Activated CD8-positive, alpha-beta T cell treated with anti-CD3 and anti-CD28 coated beads, Interleukin-2, amount 10 ng/mL, durations not matched to agents 7 days and 5 days (primary cell): ENCODE measurements at places on chromosomes 2 and 18. TPM values are rescaled to one million over a fixed set of nuclear protein-coding genes. Genes with fewer than 3 reads are reported as not detected.

GRCh38 chr2:76861708-76862107 lies 660.5 kb downstream of the LRRTM4 start:
- DNase-seq: no peak

DNA sequence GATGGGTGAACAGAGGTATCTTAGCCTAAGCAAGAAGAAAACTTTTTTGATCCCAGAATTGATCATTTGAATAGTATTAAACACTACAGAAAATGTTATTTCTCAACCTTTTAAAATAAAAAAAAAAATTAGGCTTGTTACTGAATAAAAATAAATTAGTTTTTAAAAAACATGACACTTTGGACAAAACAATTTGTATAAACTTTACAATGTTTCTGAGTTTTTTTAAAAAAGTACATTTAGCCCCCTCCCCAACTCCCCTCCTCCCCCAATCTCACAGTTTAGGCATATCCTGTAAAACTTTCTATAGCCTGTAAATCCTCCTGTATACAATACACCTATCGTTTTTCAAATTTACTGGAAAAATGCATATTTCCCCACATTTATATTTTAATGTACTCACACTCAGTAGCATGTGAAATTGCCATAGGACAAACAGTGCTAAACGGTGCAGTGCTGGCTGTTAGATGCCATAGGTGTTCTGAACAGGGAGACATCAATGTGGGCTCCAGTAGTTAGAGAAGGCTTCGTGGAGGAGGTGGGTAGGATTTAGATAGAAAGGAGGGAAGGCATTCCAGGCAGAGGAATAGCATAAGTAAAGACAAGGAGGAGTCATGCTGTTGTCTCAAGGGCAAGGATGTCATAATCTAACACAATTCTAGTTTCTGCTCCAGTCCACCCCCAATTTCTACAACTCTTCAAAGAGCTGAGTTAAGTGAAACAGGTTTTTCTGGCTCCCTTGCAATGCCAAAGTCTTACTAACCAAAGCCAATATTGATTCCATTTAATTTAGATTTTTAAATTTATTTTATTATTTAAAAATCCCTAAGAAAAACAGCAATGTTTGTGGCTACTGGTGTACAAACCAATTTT lies 50.9 kb downstream of the SP3 start:
- no peak for DNase-seq

Gene CYP26B1
- not detected for total RNA-seq

DNA sequence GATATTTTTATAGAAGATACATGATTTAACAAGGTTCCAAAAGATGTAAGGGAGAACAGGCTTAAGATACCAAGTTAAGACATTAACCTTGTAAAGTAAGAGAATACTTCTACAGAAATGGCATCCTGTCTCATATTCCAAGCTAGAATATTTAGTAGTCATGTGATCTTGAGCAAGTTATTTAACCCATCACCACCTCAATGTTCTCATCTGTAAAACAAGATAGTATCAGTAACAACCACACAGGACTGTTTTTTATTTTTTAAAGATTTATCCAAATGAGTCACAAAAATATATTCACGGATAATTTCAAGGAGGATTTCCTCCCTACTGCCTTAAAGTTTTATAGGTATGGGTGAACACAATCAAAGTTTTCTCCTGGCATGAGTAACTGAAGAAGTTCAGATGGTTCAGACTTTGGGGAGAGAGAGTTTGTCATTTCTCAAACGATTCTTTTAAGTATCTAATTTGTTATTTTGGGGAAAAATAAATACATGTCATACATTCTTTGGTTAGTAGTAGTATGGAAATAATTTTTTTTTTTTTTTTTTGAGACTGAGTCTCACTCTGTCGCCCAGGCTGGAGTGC lies 25.9 kb downstream of the ROCK1 start:
- DNase-seq: no peak

DNA sequence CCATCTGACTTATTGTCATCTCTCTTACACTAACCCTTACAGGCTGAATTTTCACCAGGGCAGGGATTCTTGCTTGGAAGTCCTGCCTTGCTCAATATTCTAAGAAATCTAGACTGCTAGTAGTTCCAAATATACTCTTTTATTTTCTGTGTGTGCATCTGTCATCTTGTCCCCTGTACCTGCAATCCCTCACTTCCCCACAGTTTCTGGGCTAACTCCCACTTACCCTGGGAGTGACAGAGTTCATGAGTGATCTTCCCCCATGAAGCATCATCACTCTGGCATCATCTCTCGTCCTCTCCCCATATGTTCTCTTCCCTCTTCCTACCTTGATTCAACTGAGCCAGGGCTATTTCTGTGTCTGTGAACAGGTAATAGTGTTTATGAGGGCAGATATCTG lies 35.7 kb downstream of the HNMT start:
- no peak for DNase-seq

- no peak for DNase-seq
Observed at GRCh38 chr2:14901737-14902136, 269.2 kb downstream of the LRATD1 start.

DNA sequence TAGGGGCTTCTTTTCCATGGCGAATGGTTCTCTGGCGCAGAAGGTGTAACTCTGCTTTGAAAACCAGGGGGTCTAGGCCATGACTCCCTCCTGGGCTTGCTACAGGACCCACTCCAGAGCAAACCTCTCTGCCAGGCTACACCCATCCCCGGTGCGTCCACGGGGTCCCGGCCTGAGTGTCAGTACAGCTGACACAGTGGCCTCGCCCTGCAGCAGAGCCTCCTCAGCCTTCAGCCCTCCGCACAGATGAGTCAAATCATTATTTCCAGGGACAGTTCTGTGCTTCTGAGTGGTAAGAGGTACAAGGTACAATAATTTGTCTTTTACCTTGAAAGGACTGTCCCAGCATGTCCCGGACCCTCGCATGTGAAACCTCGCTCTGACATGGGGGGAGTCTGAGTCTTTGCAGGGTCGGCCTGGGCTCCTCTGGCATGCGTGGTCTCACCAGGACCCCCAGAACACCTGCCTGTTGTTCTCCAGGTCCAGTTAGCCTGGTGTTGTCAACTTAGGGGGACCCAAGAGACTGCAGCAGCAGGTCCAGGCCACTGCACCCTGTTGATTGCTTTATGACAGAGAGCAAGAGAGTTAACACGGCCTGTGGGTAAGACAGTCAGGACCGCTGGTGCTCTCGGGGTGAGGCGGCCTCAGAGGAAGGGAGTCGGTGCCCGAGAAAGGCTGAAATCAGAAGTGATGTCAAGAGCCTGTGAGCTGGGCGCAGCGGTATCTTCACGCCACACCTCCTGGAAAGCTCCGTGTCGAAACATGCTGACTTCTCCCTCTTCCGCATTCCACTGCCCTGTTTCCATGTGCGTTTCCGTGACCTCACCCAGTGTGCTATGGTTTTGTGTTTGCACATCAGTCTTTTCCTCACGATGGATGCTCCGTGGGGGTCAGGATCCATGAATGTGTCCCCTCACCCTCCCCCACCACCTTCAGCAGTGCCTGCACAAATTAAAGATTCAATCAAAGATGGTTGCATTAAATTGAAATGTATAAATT lies 340.1 kb downstream of the EIPR1 start:
- DNase-seq: no peak

DNA sequence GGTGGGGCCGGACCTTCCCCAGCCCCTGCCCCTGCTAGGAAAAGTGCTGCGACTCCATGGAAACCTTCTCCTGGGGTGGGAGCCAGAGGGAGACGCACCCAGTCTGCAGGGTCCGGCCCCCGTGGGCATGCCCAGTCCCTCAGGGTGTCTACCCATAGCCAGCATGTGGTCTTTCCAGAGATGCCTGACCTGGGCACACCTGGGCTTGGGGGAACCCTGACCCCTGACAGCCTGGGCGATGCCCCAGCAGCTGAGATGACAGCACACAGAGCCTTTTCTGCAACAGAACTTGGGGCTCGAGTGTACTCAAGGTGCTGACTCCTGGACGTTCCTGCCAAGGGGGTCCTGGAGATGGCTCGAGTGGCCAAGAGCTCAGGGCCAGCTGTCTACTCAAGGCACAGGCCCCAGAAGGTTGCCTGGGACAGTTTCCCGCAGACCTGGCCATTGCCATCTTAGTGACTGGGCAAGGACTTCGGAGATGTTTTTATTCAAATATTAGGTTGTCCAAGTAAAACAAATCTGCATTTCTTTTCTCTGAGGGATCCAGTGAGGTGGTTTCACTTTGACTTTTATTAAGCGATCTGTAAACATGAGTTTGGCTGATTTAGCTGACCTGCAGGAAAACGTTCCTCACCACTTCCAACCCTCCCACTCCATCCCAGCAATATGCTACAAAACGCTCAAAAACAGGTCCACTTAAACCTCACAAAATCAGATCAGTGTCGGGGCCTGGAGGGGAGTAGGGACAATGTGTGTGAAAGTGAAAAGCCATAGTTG lies 228.0 kb downstream of the EIPR1 start:
- no peak for DNase-seq

Gene NTSR2
- total RNA-seq: not detected

- DNase-seq: no peak
Observed at GRCh38 chr18:50697509-50697908, 122.3 kb downstream of the MRO start.
